Stimulated activated naive CD4-positive, alpha-beta T cell (primary cell): ENCODE measurements at places on chromosomes 1 and 21.

DNA sequence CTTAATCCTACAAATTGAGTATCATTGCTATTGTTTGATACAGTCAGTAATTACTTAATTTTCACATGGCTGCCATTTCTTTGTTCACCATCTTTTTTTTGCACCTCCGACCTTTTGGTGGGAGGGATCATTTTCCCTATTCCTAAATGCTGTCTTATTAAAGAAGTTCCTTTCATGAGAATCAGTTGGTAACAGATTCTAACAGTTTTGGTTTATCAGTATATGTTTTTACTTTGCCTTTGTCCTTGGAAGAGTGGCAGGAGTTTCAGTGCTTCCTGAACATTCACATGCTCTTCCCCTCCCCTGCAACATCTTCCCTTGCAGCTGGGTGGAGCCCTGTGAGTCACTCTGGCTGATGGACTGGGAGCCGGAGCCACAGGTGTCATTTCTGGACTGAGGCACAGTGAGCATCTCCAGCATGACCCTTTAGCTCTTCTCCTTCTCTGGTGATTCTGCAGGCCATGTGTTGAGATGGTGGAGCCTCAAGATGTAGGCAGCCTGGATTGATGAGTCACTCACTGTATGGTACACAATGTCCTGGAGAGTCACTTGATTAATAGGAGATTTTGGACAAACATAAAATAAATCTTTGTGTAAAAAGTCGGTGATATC lies 217.7 kb downstream of the URB2 start:
- no peak for DNase-seq

DNA sequence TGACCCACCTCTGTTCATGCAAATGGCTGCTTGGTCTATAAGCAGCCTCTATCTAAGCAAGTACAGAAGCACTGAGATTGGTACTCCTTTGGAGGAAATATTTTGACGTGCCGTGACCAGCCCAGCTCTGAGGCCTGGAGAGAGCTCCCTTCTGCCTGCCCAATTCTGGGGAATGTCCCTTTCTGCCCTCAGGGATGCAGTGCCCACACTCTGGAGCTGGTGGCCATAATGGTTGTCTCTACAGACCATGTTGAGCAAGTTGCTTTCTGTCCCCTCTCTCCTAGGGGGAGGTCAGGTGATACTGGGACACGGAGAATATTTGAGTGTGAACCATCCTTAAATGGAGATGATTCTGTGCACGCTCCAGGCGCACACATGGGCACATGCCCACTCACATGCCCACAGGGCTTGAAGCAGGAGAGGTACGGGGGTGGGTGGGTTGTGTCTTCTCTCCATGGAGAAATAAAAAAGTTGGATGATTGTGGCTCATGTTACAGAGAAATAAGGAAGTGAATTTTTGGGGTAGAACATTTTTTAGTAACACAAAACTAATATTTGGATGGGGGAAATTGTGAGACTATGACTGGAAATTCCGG lies 13.9 kb upstream of the ALPL start:
- no peak for DNase-seq

DNA sequence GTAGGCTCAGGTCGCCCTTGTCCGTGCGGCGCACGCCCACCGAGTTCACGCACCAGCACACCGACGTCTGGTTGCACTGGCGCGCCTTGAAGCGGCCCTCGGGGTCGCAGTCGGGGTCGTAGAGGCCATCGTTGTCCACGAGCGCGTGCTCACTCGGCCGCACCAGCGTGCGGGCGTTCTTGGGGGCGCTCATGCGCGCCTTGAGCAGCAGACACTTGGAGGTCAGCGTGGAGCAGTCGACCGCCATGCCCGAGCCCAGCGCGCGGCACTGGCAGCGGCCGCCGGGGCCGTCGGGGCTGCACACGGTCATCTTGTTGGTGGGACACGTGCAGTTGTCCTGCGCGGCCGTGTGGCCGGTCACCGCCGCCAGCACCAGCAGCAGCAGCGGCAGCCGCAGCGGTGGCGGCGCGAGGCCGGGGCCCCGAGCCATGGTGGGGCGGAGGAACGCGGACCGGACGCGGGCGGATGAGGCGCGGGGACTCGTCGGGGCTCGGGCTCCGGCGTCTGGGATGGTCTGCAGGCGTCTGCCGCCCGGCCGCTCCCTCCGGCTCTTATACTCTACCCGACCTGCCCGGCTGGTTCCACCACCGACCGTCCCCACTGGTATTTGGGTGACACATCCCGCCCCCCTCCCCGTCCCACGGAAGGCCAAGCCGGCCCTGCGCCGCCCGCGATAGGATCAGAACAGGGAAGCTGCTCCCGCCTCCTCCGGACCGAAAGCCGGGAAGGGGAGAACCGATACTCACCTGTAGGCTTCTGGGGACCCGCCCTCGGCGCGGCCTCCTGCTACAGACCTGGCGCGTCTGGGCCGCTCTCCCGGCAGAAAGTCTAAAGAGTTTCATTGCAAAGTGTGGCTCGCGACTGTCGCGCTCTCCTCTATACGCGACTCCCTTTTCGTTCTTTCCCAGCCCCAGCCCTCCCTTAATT lies at the start of gene TACSTD2:
Gene TACSTD2 (minus strand): TSS at position 526 of the 927 bp plus-strand sequence. CDS start 96 bp downstream, at position 430.
- DNase-seq = no peak

DNA sequence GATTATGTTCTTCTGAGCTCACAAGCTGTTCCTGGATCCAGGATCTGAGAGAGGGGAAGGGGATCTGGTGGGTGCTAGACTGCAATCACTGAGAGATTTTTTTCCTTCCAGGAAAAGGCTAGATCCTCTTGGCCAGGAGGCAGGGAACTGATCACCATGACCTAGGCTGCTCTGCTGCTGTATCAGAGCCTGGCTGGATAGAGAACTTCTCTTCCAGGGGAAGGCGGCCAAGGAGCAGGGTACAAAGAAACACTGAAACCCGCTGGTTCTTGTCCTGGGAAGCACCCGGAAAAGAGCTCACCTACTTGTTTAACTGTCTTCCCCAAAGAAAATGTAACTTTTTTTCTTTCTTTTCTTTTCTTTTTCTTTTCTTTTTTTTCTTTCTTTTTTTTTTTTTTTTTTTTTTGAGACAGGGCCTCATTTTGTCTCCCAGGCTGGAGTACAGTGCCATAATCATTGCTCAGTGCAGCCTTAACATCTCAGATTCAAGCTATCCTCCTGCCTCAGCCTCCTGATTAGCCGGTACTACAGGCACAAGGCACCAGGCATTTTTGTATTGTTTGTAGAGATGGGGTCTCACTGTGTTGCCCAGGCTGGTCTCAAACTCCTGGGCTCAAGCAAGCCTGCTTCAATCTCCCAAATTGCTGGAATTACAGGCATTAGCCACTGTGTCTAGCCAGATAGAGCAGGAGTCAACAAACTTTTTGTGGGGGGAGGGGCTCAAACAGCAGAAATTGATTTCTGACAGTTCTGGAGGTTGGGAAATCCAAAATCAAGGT lies 12.4 kb upstream of the RPS6KA1 start:
- DNase-seq = no peak

- peak; percentile 49 for DNase-seq
Observed at GRCh38 chr1:221708987-221709386, 32.9 kb downstream of the DUSP10 start.

DNA sequence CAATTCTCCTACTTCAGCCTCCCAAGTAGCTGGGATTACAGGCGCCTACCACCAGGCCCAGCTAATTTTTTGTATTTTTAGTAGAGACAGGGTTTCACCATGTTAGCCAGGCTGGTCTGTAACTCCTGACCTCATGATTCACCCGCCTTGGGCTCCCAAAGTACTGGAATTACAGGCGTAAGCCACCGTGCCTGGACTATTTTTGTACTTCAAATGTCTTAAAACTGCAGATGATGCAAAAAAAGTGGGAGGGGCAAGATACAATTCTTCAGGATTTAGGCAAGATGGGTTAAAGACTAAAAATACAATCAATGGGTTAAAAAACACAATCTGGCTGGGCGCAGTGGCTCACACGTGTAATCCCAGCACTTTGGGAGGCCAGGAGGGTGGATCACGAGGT lies 4.7 kb downstream of the SCAF4 start:
- no peak for DNase-seq

- peak; percentile 12 for DNase-seq
Observed at GRCh38 chr1:41673378-41673777, 188.9 kb upstream of the EDN2 start.

DNA sequence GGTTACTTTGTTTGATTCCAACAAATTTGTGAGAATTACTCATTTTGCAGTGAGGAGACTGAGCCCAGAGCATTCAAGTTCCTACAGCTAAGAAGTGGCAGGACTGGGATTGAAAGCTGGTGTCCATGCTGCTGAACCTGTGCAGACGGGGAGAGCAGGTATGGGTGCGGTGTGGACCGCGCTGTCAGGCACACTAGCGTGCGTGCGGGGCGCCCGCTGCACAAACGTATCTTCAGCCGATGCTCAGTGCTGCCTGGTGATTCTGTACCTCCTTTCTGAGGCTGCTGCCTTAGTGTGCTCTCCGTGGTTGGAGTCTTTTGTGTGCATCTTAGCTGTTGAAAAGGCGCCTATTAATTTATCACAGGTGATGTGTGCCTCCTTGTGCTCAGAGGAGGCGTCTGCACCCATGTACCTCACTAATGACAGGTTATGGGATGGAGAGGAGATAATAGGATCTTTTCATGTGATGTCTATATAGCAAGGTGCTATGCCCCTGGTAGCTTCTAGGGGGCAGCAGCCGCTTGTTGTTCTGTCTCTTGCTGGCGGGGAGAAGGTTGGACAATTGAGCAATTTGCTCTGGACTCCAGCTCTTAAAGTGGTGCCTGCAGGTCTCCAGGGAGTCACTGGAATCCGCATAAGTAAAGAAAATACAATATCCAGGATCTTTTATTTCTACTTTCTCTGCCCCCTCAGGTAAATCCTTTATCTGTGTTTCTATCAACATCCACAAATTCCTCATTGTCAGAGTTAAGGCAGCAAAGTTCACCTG lies 32.5 kb downstream of the PEX14 start:
- DNase-seq = peak; percentile 46

GRCh38 chr1:219703368-219703639 lies 90.4 kb upstream of the ZC3H11B start:
- no peak for DNase-seq

DNA sequence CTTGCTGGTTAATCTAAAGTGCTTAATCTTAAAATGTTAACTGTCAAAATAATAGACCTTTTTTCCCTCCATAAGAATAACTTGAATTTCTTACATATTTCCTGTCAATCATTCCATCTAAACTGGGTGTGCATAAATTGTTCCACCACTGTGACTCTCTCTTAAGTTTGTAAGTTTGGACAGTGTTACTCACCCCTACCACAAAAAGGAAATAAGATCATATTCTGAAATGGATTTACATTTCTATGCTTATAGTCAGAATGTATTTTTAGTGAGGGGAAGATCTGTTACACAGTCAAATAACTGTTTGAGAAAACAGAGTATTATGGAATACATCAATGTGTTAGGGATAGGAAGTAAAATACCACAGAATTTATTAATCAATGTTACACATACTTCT lies 109.6 kb upstream of the DPYD start:
- no peak for DNase-seq

GRCh38 chr1:180382326-180383115 lies 119.9 kb downstream of the ACBD6 start:
- DNase-seq = no peak

DNA sequence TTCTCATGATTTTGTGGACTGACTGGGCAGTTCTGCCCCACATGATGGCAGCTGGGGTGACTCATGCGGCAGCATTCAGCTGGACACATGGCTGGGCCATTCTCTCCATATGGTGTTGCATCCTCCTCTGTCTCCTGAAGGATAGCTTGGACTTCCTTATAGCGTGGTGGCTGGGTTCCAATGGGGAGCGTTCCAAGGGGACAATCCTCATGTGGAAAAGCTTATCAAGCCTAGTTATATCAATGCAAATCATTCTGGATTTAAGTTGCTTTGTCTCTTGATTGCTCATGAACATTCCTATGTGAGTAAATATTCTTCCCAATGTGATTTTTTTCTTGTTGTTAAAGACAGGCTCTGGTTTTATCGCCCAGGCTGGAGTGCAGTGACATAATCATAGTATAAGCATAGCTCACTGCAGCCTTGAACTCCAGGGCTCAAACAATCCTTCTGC lies 13.2 kb upstream of the SLC2A1 start:
- no peak for DNase-seq

DNA sequence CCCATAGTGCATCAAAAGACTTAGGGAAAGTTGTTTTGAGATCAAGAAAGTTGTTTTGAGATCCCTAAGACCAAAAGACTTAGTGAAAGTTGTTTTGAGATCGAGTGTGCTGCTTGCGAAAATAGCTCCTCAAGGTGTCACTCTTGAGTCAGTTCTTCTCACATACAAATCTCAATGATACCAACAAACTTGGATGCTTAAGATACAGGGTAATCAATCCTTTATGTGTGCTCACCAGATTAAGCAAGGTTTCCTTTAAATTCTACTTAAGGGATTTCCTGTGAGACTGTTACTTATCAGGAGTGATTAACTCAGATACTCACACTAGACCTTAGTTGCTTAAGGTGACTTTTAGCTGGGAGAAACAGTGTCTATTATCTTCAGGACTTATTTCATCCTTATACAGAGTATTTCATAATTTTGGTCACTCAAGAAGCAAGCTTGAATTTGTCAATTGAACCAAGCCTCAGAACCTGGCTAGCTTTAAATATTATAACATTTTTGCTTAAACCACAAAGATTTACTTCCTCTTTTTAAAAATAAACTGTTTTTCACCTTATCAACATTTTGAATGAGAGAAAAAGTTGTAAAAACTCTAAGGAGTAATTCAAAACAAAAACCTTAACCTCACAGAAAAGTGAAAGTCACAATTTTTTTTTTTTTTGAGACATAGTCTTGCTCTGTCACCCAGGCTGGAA lies 8.0 kb upstream of the RLF start:
- peak; percentile 65 for DNase-seq

- no peak for DNase-seq
Observed at GRCh38 chr1:172760121-172760520, 101.2 kb downstream of the FASLG start.

GRCh38 chr1:238675221-238675620 lies 711.1 kb upstream of the CHRM3 start:
- no peak for DNase-seq

GRCh38 chr1:175127565-175127964 lies 59.9 kb downstream of the TNN start:
- no peak for DNase-seq

- no peak for DNase-seq
Observed at GRCh38 chr1:39416609-39417008, 74.8 kb upstream of the BMP8A start.

DNA sequence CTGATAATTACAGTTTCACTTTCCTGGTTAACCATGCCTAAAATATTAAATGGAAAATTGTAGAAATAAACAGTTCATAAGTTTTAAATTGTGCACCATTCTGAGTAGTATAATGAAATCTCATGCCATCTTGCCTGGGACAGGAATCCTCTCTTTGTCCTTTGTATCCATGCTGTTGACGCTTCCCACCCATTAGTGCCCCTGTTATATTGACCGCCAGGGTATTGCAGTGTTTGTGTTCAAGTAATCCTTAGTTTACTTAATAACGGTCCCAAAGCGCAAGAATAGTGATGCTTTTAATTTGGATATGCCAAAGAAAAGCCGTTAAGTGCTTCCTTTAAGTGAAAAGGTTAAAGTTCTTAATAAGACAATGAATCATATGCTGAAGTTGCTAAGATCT lies 41.7 kb downstream of the RPRD2 start:
- DNase-seq = no peak

- no peak for DNase-seq
Observed at GRCh38 chr21:38416791-38417190, 81.5 kb downstream of the ERG start.

- no peak for DNase-seq
Observed at GRCh38 chr1:201639391-201639790, 100.5 kb downstream of the NAV1 start.

- DNase-seq = no peak
Observed at GRCh38 chr1:164754088-164754600, 195.2 kb downstream of the PBX1 start.

- DNase-seq = no peak
Observed at GRCh38 chr1:240310226-240310925, 218.7 kb downstream of the FMN2 start.
